Activated naive CD8-positive, alpha-beta T cell treated with anti-CD3 and anti-CD28 coated beads, Interleukin-2, amount 50 U/mL, for 24 hours (primary cell): ENCODE measurements at places on chromosomes 2 and 18.
A peak's percentile ranks its signal among the peaks of the same experiment; 100 is the strongest.

GRCh38 chr18:66749030-66749429, 145.1 kb upstream of the CDH19 start:
- no peak overlapping the region for H3K27ac ChIP-seq
- DNase-seq: no peak

GRCh38 chr18:46449033-46449432, 208.0 kb downstream of the LOXHD1 start:
- no peaks in the 10 kb centered on the region for H3K4me1 ChIP-seq
- no peak for DNase-seq
- no peak overlapping the region for H3K27ac ChIP-seq
- no peak overlapping the region for H3K4me3 ChIP-seq
- H3K27me3 ChIP-seq: peaks cover 6% of the 10 kb centered on the region

GRCh38 chr2:5618271-5618670, 73.9 kb upstream of the SOX11 start:
- no peaks in the 10 kb centered on the region for H3K27me3 ChIP-seq
- H3K4me3 ChIP-seq: no peak overlapping the region
- no peaks in the 10 kb centered on the region for H3K4me1 ChIP-seq
- no peak for DNase-seq

- H3K4me1 ChIP-seq: peaks cover 9% of the 10 kb centered on the region
These were observed 13.0 kb downstream of the MTERF4 start for GRCh38 chr2:241088791-241089732.

DNA sequence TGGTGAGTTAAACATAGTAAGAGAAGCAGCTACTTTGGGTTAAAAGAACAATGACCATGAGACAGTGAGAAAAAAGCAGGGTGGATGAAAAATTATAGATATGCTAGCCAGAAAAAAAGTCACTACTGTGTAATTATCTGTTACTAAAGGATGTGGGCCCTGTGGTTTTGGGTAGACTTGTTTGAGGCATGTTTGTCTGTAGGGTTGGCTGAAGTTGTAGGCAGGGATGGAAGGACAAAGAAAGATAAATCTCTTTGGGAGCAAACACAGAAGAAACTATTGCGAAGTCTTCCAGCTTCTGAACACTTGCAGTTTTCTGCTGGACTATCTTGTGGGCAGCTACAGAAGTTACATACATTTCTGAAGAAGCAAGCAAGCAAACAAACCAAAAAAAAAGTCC, 28.2 kb downstream of the RND3 start:
- H3K4me3 ChIP-seq: no peak overlapping the region
- no peaks in the 10 kb centered on the region for H3K27me3 ChIP-seq
- no peaks in the 10 kb centered on the region for H3K4me1 ChIP-seq
- H3K36me3 ChIP-seq: no peaks in the 10 kb centered on the region
- no peak for DNase-seq
- no peak overlapping the region for H3K27ac ChIP-seq

DNA sequence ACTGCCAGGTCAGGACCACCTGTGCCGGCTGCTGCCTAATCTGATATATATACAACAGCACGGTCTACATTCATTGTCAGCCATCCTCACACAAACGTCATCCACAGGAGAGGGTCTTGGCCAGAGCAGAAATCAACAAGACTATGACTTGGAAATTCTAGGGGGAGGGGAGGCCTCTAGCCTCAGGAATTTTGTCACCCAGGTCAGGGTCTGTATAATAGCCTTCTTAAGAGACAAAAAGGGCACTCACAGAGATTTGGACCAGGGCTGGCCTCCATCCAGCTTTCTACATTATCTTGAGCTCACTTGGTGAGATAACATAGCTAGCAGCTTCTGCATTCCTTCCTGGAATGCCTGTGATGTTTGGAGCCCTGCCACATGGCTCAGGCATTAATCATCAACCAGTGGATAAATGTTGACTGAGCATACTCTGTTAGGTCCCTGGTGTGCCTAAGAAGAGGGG, 50.4 kb upstream of the CTIF start:
- no peaks in the 10 kb centered on the region for H3K36me3 ChIP-seq
- no peak for DNase-seq
- no peak overlapping the region for H3K4me3 ChIP-seq

DNA sequence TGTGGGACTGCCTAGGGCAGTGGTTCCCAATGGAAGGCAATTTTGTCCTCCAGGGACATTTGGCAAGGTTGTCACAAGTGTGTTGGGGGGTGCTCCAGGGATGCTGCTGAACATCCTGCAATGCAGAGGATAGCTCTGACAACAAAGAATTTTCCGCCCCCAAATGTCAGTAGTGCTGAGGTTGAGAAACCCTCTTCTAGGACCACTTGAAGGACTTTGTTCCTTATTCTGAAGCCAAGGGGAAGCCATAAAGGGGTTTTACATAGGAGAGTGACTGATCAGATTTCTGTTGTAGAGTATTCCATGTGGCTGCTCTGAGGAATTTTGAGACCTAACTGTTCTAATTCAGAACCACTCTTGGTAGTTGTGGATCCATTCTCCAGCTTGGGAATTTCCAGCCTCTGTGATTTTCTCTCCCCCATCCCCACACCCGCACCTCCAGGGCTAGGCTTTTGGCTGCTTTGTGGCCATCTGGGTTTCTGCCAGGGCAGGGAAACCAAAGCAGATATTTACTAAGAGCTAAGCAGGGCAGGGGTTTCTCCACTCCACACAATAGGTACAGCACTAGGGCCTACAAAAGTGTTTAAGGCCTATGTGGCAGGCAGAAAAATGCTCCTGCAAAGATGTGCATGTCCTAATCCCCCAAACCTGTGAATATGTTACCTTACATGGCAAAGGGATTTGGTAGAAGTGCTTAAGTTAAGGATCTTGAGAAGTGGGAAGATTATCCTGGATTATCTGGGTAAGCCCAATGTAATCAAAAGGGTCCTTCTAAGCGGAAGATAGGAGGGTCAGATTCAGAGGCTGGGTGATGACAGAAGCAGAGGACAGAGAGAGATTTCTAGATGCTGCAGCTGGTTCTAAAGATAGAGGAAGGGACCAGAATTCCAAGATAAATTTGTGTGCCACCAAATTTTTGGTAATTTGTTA, 135.4 kb downstream of the TMEM17 start:
- DNase-seq: no peak
- H3K4me3 ChIP-seq: no peak overlapping the region
- H3K4me1 ChIP-seq: no peaks in the 10 kb centered on the region
- H3K27ac ChIP-seq: no peak overlapping the region
- peaks cover 2% of the 10 kb centered on the region for H3K36me3 ChIP-seq

GRCh38 chr18:13461469-13461868, 242.9 kb downstream of the LDLRAD4 start:
- no peak overlapping the region for H3K4me3 ChIP-seq
- H3K4me1 ChIP-seq: peaks cover 54% of the 10 kb centered on the region
- no peak overlapping the region for H3K27ac ChIP-seq
- H3K27me3 ChIP-seq: no peaks in the 10 kb centered on the region

- H3K27ac ChIP-seq: no peak overlapping the region
- H3K27me3 ChIP-seq: no peaks in the 10 kb centered on the region
- peak; percentile 55 for DNase-seq
- H3K4me3 ChIP-seq: no peak overlapping the region
These were observed 54.9 kb downstream of the EXOC6B start for GRCh38 chr2:72770879-72771461.

DNA sequence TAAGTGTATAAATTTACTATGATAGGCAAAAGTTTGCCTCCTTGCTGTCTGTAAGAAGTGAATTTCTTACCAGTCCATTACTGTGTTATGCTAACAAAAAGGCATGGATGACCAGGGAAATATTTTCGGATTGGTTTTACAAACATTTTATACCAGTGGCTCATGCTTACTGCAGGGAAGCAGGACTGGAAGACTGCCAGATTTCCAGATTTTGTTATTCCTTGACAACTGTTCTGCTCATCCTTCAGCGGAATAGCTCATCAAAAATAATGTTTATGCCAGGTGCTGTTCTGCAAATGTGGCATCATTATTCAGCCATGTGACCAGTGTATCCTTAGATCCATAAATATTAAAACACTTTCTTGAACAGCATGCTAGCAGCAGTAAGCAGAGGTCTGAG, 40.4 kb upstream of the NETO1 start:
- no peak for DNase-seq
- no peak overlapping the region for H3K27ac ChIP-seq
- no peaks in the 10 kb centered on the region for H3K36me3 ChIP-seq
- no peak overlapping the region for H3K4me3 ChIP-seq

DNA sequence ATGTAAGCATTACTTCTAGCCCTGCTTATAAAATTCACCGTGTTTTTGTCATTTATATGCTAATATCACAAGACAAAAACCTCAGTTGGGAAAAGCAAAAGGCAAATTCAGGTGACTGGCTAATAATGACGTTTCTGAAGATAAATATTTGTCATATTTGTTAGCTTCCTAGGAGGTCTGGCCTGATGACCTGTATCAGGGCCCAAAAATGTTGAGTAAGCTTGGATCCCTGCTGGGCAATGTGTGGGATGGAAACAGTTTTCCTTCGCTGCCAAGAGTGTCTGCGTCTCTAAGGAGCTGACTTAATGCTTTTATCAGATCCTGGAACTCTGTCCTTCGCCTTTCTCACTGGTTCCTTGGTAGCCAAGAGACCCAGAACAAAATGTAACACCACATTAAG, 230.1 kb upstream of the PXDN start:
- DNase-seq: no peak
- H3K36me3 ChIP-seq: no peaks in the 10 kb centered on the region
- no peak overlapping the region for H3K27ac ChIP-seq

DNA sequence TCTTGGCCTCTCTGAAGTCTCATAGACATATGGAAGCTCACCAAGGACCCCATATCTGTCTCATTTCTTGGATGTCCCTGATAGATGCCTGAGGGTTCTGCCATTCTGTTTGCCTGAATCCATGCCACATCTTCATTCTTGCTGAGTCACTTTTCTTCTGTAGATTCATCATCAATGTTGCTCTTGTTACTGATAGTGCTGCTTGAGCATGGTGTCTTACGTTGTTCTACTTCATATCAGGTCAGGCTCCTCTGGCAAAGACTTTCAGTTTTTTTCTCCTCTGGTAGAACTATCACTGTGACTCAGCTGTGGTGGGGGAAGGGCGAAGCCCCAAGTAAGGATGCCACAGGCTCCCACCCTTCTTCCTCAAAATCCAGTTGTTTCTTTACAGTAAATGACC, 885.2 kb downstream of the DCDC2C start:
- H3K27me3 ChIP-seq: no peaks in the 10 kb centered on the region
- no peak overlapping the region for H3K4me3 ChIP-seq
- H3K27ac ChIP-seq: no peak overlapping the region
- no peaks in the 10 kb centered on the region for H3K4me1 ChIP-seq
- DNase-seq: no peak
- no peaks in the 10 kb centered on the region for H3K36me3 ChIP-seq

GRCh38 chr2:79982445-79982844, 322.1 kb downstream of the LRRTM1 start:
- no peak overlapping the region for H3K27ac ChIP-seq
- no peaks in the 10 kb centered on the region for H3K36me3 ChIP-seq
- no peak overlapping the region for H3K4me3 ChIP-seq
- DNase-seq: peak; percentile 4
- no peaks in the 10 kb centered on the region for H3K4me1 ChIP-seq

DNA sequence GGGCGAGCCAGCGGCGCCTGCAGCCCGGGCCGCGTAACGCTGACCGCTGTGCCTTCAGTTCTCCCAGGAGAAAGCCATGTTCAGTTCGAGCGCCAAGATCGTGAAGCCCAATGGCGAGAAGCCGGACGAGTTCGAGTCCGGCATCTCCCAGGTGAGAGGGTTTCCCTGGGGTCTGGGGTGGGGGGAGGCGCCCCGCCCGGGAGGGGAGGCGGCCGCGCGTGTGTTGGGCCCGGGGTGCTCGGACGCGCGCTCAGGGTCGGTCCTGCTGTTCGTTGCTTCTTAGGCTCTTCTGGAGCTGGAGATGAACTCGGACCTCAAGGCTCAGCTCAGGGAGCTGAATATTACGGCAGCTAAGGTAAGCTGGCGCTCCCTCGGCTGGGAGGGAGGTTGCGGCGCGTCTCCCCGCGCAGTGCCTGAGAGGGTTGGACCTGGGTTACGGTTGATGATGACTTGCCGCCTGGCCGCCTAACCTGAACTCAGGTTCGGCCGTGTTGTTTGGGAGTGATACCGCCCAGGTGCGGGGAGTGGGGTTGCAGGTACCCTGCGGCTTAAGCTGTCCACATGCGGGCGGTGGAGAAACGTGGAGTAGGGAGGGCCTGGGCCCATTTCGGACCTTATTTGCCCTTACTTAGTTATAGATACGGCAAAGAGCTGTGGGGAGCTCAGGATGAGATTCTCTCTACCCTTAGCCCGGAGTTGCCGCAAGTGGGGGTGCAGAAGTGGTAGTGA, 638 bp downstream of the RPS7 start:
- peaks cover 57% of the 10 kb centered on the region for H3K4me1 ChIP-seq
- peak; percentile 19 for DNase-seq
- H3K36me3 ChIP-seq: peaks cover 54% of the 10 kb centered on the region

- H3K27me3 ChIP-seq: no peaks in the 10 kb centered on the region
- no peaks in the 10 kb centered on the region for H3K36me3 ChIP-seq
- peaks cover 90% of the 10 kb centered on the region for H3K4me1 ChIP-seq
- H3K27ac ChIP-seq: peak overlapping the region; percentile 96
- H3K4me3 ChIP-seq: peak overlapping the region; percentile 78
These were observed 5.7 kb upstream of the STK17B start for GRCh38 chr2:196177124-196177523.

GRCh38 chr2:25030702-25031101, 11.2 kb upstream of the EFR3B start:
- no peaks in the 10 kb centered on the region for H3K27me3 ChIP-seq
- H3K4me1 ChIP-seq: no peaks in the 10 kb centered on the region
- no peaks in the 10 kb centered on the region for H3K36me3 ChIP-seq
- no peak for DNase-seq

- no peaks in the 10 kb centered on the region for H3K27me3 ChIP-seq
- no peak overlapping the region for H3K27ac ChIP-seq
- H3K4me3 ChIP-seq: no peak overlapping the region
- DNase-seq: no peak
- H3K36me3 ChIP-seq: peaks cover 49% of the 10 kb centered on the region
- peaks cover 22% of the 10 kb centered on the region for H3K4me1 ChIP-seq
These were observed 34.6 kb downstream of the PRPF40A start for GRCh38 chr2:152682663-152683062.

DNA sequence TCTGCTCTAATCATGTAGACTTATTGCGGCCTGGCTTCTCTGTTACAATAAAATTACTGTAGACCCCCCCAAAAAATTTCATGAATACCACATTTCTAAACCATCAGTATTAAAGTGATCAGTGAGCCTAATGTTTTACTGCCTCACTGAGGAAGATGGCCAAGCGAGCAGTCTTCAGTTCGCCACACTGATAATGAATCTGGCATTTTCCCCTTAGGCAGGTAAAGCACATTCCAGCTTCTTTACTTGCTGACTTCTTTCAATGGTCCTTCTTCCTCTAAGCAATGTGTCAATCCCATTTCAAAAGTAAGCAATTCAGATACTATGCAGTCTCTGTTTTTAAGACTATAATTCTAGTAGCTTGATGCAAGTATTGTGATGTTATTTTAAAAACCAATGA, 137.6 kb downstream of the LAMA1 start:
- no peak overlapping the region for H3K27ac ChIP-seq
- no peak overlapping the region for H3K4me3 ChIP-seq
- H3K36me3 ChIP-seq: no peaks in the 10 kb centered on the region
- H3K4me1 ChIP-seq: no peaks in the 10 kb centered on the region
- H3K27me3 ChIP-seq: no peaks in the 10 kb centered on the region
